Ascending aorta (tissue), 2 donors: ENCODE measurements at places on chromosomes 1 and 21.

DNA sequence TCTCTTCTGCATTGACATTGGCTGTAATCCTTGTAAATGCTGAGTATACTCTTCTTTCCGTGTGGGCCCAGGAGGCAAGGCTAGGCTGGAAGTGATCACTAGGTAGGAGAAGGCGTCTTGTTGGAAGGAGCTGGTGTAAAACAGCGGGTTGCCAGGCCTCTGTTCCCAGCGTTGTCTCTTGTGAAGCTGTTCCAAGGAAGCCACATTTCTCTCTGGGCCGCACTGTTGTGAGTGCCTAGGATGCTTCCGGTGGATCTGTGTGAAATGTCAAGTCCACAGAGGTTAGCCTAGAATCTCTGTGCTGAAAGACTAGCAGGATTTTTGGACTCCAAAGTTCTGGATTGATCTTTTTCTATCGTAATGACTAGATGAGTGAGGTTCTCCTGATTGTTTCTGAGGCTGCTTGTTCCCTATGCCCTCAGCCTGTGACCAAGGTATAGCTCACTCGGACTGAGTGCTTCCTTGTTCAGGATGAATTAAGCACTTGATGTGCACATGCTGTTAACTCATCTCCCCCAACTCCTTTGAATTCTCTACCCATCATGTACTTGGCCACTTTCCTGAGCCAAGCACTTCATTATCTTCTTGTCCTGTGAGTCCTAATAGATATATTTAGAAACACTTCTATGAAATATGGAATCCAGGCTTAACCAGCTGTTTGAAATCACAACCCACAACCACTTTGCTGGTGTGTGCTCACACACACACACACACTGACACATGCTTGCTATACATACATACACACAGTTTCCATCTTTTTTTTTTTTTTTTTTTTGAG lies 63.3 kb downstream of the PBX1 start:
- no peak for DNase-seq

- peak; percentile 85 for DNase-seq
These were observed 8.3 kb upstream of the TINAGL1 start for GRCh38 chr1:31567956-31568570.

GRCh38 chr1:152001631-152002584 lies 8.2 kb upstream of the S100A10 start:
- DNase-seq: peak; percentile 94

GRCh38 chr21:43740497-43741156 lies 21.7 kb downstream of the PDXK start:
- DNase-seq: no peak

GRCh38 chr1:62381831-62382657 lies 54.8 kb upstream of the USP1 start:
- DNase-seq: no peak

GRCh38 chr1:30770150-30770549 lies 12.6 kb upstream of the LAPTM5 start:
- DNase-seq: no peak

DNA sequence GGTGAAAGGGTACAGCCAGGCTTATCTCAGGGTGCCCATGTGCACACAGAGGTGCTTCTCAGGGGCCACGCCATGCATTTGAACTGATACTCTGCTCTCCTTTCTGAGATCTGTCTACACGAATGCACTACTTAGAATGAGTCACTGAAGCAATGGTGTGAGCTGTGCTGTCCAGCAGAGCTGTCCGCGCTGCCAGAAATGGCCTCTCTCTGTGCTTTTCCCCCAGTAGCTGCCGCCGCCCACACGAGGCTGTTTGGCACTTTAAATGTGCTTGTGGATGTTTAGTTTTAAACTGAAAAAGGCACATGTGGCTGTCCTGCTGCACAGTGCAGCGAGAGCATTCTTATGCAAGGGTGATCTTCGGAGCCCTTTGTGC lies 87.1 kb upstream of the COL6A1 start:
- DNase-seq: no peak

GRCh38 chr1:84410328-84411095 lies 12.2 kb downstream of the DNASE2B start:
- DNase-seq: no peak

DNA sequence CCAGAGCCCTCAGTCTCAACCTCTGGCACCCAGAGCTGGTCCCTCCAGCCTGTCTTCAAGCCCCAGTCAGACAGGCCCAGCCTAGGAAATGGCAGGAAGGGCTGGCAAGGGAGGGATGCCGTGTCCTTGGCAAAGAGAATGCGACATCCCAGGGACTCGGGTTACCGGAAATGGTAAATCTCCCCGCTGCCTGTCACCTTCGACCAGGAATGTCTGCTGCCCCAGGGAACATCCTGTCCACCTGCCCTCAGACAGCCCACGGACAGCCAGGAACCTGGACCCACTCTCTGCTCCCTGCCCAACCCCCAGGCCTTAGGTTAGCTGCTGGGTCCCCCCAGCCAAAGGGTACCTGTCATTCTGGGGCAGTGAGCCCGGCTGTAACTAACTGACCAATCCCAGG lies 23.9 kb downstream of the HSPG2 start:
- no peak for DNase-seq

DNA sequence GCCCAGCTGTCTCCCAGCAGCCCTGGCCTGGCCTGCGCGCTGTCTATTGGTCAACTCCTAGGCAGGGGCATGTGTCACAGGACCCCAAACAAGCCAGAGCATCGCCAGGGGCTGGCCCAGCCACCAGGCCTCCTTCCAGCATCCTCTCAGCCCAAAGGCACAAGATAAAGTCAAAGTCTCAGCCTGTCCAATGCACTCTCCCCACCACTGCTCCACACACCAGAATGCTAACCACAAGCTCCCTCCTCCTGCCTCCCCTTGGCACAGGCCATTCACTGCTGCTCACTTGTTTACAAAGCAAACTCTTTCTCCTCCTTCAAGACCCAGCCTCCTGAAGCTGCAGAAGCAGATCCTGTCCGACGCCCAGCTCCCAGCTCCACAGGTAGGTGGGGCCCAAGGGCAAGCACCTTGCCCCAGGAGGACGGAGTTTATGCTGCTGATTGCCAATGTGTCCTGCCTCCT lies 133.4 kb downstream of the DMRTB1 start:
- no peak for DNase-seq

- DNase-seq: no peak
These were observed 40.2 kb upstream of the MAN1A2 start for GRCh38 chr1:117327011-117327410.

GRCh38 chr1:87515781-87516180 lies 187.1 kb downstream of the LMO4 start:
- no peak for DNase-seq

DNA sequence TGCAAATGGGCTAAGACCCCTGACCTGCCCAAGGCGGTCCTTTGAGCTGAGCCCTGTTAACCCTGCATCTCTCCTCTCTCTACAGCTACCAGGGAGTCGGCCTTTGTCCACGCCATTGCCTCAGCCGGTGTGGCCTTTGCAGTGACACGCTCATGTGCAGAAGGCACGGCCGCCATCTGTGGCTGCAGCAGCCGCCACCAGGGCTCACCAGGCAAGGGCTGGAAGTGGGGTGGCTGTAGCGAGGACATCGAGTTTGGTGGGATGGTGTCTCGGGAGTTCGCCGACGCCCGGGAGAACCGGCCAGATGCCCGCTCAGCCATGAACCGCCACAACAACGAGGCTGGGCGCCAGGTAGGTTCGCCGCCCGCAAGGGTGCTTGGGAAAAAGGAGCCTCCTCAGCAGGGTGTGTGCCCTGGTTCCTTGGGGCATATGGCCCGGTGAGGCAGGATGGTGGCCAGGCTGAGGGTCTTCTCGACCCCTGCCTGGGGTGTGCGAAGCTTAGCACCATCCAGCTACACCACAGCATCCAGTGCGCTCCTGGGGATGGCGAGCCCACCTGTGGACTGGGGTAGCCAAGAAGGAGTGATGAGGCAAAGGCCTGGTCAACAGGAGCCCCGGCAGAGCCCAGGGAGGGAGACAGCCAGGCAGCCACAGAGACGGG lies 31.8 kb upstream of the ARF1 start:
- DNase-seq: no peak

DNA sequence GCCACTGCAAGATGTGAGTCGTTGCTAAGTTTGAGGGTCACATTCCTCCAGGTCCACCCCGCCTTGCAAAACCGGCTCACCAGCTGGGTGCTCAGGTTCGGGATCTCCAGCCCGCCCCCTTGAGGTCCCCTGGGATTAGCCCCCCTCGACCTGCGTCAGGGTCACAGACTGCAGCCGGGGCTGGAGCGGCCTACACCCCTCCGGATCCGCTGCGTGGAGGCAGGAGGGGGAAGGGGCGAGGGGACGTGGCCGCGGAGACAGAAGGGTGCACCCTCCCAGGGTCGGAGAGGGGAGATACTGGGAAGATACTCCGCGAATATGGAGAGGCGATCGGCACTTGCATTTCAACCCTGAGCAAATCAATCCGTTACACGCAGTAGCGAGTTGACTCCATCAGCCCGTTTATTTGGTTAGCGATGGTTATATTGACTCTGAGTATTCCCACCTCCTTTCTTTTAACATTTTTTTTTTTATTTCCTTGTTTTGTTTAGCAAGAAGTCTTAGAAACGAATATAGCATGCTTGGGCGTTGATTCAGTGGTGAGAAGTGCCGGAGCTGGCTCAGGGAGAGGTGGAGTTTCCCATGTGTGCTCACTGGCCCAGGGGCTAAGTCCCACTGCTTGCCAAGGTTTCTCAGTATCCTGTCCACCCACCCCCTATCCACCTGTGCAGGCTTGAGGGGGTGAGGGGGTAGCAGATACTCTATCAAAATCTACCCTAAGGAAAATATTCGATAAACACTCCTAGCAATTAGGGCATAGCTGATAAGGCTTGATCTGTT lies 997 bp downstream of the IFNAR2 start:
- DNase-seq: peak; percentile 81

- DNase-seq: no peak
These were observed 197.8 kb downstream of the ZNF648 start for GRCh38 chr1:181863736-181864135.

DNA sequence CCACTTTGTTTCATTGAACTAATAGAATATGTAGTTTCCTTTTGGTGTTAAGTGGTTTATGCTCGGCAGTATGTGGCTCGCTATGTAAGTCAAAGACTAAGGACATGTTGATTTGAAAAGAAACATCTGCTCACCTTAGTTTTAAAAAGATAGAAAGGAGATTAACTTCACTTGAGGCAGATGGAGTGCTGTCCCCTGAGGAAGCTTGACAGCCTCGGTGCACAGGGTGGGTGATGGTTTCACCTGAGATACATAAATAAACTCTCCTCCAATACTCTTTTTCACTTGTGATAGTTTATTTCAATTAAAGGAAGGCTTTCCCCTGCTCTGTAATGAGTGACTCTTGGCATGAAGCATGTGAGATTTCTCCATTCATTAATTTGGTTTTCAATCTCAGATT lies 70.8 kb upstream of the FMN2 start:
- no peak for DNase-seq

DNA sequence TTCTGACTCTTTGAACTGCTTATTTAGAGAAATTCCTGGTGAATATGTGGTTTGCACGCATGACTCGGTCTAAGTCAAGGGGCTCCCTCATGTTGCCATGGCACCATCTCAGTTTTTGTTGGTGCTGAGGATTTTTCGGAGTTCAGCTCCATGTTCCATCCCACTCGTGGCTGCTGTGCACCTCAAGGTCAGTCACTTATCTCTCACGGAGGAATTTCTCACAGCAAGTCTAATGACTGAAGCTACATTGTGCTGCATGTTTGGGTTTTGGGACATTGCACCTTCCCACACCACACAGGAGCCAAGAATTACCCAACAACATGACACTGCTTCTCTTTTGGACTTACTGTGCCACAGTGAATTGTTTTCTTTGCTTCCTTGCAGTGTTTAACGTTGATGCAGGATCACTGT lies 269.9 kb downstream of the NCAM2 start:
- no peak for DNase-seq

DNA sequence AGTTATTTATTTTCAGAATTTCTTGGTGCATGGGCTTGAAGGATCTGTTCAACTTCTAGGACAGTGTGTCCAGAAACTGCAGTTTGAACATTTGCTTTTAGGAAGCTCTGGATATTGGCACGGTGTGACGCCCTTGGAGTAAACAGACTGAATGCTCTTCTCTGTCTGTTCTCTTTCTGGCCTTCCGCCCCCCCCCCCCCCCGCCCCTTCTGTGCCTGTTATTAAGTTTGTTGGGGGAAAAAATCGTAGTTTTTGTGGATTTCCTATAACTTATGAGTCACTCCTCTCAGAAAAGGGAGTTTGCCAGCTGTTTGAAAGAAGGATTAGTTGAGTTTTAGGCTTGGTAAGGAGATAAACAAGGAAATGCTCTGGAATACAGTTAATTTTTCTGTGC lies 1.2 kb downstream of the KCTD3 start:
- DNase-seq: no peak

- no peak for DNase-seq
These were observed 372.3 kb downstream of the SMYD3 start for GRCh38 chr1:246134789-246135188.

DNA sequence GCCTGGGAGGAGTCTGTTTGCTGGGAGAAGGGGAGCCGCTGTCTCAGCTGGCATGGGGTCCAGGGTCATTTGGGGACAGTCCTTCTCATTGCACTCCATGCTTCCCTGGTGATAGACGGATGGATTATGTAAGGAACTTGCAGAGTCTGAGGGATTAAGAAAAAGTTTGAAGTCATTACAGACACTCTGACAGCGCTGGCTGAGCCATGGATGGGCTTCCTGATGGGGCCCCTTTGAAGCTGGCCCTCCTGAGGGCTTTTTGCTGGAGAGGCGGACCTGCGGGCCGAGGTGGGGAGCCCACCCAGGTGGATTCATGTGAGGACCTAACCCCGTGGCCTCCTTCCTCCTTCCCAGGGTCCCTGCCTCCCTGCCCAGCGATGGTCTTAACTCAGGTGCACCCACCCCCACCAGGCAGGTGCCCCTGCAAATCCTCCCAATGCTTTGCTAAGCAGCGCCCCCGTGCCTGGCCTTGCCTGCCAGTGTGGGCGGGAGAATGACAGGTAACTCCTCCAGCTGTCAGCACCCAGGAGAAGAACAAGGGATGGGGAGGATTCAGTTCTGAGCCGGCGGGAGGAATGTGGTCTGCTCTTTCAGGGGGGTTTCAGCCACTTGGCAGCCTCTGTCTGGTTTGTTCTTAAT lies 24.2 kb upstream of the C1orf174 start:
- DNase-seq: no peak

- no peak for DNase-seq
These were observed 64.0 kb downstream of the ABCA4 start for GRCh38 chr1:94056996-94057395.
